ENCODE measurements at places on chromosomes 16 and 17.

DNA sequence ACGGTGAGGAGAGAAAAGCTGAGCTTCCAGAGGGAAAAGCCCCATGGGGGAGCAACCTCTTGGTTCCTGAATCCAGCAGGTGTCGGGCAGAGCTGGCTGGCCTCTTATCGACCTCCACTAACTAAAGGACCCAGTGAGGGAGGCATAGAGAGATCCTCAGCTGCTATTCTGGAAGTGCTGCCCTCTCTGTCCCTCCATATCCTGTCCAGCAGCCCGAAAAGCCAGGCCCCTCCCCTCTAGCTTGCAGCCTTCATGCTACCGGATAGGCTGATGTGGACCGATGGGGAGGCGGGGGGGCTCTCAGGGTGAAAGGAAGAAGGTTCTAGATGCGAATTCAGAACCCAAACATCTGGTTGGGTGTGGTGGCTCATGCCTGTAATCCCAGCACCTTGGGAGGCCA is 24.9 kb downstream of the MXRA7 start:
- DNase-seq: no peak

- DNase-seq: no peak
These were observed 2.5 kb downstream of the CORO1A start for GRCh38 chr16:30185683-30186421.

DNA sequence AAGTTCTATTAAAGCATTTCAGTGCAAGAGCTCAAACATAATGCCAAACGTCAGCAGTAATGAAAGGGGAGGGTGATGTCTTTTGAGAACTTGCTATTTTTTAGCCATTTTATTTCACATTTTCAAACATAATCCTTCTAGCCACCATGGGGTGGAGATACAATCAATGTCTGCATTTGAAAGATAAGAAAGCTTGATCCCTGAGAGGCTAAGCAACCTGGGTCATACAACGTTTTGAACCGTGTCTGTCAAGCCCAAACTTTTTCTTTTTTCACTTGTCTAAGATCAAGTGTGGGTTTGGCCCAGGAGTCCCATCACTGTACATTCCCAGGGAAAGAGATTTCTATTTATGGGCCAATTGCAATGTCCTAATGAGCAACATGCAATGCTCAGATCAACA is 331.1 kb downstream of the SLC39A11 start:
- no peak for DNase-seq

DNA sequence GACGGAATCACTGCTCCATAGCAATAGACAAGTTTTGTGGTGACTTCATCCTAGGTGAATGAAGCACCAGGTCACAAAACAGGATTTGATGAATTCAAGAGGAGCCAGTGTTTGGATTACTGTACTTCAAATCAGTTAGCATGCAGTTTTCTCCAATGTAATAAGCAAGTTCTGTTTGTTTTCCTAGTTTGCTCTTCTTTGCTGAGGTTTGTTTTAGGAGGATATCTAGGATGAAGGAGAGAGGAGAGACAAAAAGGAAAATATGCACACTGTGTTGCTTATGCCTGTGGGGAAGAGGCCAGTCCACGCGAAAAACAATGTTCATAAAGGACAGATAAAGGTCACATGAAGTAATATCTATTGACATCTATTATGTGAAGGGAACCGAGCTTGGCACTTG is 9.0 kb downstream of the KRT37 start:
- no peak for DNase-seq

DNA sequence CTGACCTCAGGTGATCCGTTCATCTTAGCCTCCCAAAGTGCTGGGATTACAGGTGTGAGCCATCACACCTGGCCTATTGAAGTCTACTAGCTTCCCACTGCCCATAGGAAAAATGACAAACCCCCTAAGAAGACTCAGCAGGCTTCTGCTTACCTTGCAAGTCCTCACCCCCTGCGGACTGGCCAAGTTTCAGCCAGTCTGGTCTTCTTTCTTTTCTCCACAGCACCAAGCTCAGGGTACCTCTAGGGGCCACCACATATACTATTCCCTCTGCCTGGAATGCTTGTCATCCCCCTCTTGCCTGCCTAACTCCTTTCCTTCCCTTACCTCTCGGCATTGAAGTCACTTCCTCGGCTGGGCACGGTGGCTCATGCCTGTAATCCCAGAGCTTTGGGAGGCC is 31.2 kb downstream of the ABCC3 start:
- DNase-seq: no peak

- DNase-seq: no peak
These were observed 7.8 kb upstream of the MAPK7 start for GRCh38 chr17:19370493-19370960.

DNA sequence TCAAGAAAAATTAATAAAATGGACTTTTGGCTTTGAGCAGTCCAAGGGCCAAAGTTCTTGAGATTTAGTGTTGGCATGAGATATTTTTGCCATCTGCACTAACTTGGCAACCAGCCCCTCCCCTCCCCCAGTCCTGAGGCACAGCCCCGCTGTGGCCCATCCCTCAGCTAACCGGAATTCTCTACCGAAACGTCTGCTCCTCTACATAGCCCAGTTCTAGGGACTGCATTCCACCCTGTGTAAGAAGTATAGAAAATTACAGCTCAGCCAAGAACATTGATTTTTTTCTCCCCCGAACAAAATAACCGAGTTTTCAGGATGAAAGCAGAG is 97.5 kb downstream of the AMFR start:
- DNase-seq: no peak

- DNase-seq: no peak
These were observed 234.7 kb upstream of the MAF start for GRCh38 chr16:79835194-79835593.

DNA sequence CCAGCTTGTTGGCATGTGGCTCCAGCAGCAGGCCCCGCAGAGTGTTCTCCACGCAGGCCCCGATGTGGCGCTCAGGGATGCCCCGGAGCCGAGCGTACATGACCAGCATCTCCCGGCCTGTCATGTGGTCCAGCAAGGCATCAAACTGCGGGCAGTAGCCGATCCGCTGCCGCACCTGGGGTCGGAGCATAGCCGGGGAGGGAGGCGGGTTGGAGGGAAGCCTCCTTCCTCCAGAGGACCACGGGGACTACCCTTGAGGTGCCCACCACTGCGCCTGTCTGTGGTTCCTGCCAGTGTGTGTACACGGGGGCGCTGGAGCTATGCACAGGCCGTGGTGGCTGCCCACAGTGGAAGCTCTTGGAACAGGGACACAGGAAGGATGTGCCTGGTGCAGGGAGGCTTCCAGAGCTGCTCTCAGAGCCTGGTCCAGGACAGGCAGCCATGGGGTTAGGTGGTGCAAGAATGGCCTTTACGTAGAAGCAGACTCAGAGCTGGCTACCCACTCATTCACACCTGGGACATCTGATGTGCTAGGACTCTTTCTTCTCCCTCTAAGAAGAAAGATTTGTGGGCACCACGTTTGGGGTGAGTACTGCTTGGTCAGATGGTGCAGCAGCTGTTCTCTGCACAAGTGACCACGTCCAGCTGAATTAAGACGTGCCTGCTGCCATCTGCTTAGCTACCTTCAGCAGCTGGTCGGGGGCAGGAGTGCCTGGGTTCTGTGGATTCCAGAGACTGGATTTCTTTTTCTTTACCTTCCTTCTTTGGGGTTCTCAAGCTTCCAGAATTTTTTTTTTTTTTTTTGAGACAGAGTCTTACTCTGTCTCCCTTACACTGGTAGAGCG is 11.3 kb upstream of the RNPS1 start:
- DNase-seq: no peak

DNA sequence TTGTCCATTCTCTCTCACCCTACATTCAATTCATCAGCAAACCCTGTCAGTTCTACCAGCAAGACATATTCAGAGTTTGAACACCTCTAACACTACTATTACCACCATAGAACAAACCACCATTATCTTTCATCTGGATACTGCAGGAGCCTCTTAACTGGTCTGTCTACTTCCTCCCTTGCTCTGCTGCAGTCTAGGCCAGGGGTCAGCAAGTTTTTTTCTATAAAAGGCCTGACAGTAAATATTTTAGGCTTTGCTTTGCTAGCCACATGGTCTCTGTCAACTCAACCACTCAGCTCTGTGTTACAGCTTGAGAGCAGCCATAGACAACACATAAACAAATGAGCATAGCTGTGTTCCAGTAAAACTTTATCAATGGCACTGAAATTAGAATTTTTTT is 13.8 kb downstream of the KCTD19 start:
- no peak for DNase-seq

GRCh38 chr17:40485851-40486521 is 15.4 kb downstream of the TNS4 start:
- no peak for DNase-seq

- no peak for DNase-seq
These were observed 31.3 kb downstream of the SLC39A11 start for GRCh38 chr17:73061161-73061560.

- no peak for DNase-seq
These were observed 7.8 kb downstream of the NR1D1 start for GRCh38 chr17:40092581-40092980.

DNA sequence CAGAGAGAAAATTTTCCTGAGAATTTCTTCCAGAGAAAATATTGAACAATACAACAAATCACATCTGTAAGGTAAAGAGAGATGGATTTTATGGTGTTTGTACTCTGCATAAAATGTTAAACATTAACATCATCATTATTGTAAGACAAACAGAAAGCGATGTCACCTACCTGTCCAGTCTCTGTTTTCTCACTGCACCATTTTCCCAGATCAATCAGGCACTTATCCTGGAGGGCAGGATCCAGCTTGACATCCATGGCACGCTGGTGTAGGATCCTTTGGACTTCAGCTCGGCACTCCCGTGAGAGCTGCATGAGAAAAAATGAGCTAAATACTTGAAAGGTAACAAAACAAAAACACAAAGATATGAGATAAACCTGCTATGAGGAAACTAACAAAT is 55.9 kb upstream of the CLEC18B start:
- DNase-seq: no peak

DNA sequence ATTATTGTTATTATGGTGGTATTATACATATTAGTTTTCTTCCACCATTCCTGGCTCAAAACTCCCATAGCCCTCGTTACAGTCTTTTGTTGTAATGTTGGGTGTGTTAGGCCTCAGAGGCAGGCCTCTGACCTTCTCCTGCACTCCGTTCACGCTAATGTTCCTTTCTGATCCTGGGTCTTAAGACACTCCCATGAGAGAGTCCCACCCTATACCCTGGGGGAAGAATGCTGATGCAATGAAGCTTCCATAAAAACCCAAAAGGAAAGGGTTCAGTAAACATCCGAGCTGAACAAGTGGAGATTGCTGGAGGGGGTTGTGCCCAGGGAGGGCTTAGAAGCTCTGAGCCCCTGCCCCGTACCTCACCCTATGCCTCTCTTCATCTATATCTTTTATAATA is 141.3 kb upstream of the NETO2 start:
- DNase-seq: no peak

DNA sequence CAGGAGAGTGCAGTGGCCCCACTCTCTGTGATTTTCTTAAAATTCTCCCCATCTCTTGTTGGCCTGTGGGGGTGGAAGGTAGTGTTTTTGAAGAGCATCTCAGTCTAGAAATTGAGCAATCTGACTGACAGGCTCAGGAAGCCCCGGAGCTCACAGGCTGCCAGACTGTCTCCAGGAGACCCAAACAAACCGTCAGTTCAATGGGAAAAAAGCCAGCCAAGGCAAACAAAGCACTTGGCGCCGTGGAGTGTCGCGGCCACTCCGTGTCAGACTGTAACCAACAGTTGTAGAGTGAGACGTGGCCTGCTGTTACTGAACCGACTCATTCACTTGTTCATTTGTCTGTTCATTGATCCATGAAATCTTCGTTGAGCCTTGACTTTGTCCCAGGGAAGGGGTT is 33.7 kb downstream of the RGS9 start:
- no peak for DNase-seq

DNA sequence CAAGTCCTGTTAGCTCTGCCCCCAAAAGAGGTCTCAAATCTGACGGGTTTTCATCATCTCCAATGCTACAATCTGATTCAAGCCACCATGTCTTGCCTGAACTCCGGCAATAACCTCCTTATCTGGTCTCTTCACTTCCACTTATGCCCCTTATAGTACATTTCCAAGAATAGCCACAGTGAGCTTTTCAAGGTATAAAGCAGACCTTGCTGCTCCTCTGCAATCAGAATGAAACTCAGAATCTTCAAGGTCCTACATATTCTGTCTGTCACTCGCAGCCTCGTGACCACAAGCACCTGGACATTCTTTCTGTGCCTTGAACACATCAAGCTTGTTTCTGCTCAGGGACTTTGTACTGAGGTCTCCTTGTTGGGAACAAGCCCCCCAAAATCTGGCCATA is 84.7 kb downstream of the YPEL2 start:
- DNase-seq: no peak

GRCh38 chr17:50848711-50849110 is 13.3 kb downstream of the WFIKKN2 start:
- no peak for DNase-seq

DNA sequence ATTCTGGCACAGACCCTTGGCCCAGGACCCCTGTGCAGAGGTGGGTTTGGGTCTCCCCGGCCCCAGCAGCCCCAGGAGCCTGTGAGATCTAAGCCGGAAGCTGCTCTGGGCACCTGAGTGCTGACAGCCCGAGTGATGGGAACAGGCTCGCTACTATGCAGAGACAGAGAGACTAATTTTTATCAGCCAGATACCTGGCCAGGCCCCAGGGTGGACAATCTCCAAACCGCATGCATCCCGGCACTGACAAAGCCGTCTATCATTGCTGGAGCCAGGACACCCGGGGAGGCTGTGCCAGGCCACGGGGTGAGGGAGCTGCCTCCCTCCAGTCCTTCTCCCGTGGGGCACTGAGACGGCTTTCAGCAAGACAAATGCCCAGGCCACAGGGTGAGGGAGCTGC is 25.0 kb downstream of the CBFA2T3 start:
- no peak for DNase-seq

DNA sequence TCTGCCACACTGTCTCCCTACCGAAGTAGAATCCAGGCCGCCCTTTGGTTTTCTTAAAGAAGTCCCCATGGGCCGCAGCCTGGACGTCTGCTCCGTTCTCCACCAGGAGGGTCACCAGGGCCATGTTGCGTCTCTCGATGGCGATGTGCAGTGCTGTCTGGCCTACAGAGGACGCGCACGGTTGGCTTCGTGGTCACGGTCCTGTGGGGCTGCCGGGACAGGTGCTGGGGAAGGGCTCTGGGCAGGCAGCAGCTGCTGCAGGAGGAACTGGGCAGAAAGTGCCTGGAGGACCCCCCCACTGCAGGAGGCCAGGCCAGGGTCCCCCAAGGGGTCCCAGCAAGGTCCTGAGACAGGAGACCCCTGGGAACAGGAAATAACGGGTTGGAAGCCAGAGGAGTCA is 19.0 kb downstream of the TRPV1 start:
- no peak for DNase-seq

- DNase-seq: no peak
These were observed 677 bp downstream of the DEF8 start for GRCh38 chr16:89949121-89949742.
